ENCODE measurements at places on chromosomes 12 and 14.

DNA sequence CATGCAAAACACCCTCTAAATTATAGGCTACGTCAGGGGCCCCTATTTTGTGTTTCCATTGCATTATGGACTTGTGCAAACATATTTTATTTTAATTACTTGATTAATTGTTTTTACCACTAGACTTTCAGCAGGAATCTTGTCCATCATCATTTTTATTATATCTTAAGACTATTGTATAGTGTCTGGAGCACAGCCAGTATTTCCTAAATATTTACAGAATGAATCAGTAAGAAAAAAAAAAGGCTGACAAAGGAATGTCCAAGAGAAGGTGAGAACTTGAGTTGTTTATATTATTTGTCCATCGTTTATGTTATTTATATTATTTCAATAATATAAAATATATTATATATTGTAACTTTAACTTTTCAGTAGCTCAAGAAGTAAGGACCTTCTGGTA lies 664.7 kb downstream of the SLC6A15 start:
- no peak for DNase-seq
- H3K27ac ChIP-seq: no peak overlapping the region
- H3K27me3 ChIP-seq: no peaks in the 10 kb centered on the region
- H3K4me1 ChIP-seq: no peaks in the 10 kb centered on the region
- H3K36me3 ChIP-seq: no peaks in the 10 kb centered on the region

GRCh38 chr14:49858383-49858782 lies 5.8 kb upstream of the NEMF start:
- no peak overlapping the region for H3K27ac ChIP-seq
- H3K27me3 ChIP-seq: no peaks in the 10 kb centered on the region
- H3K36me3 ChIP-seq: no peaks in the 10 kb centered on the region
- H3K4me3 ChIP-seq: no peak overlapping the region
- H3K4me1 ChIP-seq: peaks cover 4% of the 10 kb centered on the region

DNA sequence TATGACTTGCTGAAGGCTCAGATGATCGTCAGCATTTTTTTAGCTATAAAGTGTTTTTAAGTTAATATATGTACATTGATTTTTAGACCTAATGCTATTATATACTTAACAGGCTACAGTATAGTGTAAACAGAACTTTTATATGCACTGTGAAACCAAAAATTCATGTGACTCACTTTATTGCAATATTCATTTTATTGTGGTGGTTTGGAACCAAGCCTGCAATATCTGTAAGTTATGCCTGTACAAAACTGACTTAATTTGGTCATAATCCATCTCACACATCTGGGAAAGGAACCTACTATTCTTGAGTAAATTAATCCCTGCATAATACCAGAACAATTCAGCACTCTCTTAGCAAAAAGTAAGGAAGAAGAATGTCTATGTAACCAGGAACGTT lies 390.7 kb downstream of the SYT1 start:
- H3K27ac ChIP-seq: no peak overlapping the region
- DNase-seq: no peak
- no peaks in the 10 kb centered on the region for H3K36me3 ChIP-seq
- H3K4me3 ChIP-seq: no peak overlapping the region
- H3K27me3 ChIP-seq: no peaks in the 10 kb centered on the region

DNA sequence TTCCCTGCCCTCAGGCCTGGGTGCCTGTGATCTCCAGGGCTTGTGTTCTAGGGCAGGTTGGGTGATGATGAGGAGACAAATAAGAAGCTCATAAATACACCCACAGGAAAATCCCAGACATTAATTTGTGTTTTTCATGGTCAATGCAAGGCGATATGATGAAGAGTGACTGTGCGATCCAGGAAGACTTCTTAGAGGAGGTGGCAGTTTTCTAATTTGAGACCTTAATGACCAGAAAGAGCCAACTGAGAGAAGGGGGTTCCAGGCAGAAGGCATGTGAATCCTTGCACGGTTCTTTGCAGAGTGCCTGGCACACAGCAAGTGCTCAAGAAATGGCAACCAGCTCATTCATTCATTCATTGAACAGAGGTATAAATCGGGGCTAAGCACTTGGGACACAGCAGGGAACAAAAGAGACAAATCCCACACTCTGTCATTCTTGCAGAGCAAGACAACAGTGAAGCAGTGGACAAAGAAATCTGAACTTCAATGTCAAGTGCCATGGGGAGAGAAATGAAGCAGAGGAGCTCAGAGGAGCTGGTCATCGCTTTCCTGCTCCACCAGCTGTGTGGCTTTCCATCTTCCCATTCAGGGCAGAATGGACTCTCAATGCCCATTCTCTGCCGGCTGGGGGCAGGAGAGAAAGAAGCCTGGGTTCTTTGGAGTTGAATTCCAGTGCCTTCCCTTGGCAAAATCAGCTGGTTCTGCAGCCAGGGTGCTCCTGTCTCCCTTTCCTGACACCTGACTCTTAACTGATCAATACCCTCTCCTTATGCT lies 128.3 kb downstream of the AACS start:
- no peak overlapping the region for H3K27ac ChIP-seq
- H3K4me1 ChIP-seq: no peaks in the 10 kb centered on the region
- no peaks in the 10 kb centered on the region for H3K36me3 ChIP-seq
- H3K4me3 ChIP-seq: no peak overlapping the region
- no peak for DNase-seq

DNA sequence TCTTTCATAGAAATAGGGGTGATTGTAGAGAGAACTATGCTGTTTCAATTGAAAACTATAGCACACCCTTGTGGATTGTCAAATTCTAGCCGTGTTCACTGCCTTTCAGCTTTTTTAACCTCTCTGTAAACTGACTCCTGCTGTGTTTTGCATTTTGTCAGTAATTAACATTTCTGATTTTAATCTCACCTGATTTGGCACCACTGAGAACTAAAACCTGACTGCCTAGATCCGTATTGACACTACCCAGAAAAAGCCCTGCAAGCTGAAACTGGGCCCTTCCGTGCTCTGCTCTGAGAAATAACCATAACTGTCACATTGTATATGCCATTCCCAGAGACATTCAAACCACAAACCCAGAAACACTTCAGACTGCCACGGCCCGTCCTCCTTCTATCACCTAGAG lies 26.6 kb upstream of the ETV6 start:
- no peaks in the 10 kb centered on the region for H3K4me1 ChIP-seq
- no peaks in the 10 kb centered on the region for H3K27me3 ChIP-seq
- no peak for DNase-seq
- no peaks in the 10 kb centered on the region for H3K36me3 ChIP-seq
- H3K4me3 ChIP-seq: no peak overlapping the region

GRCh38 chr14:23617539-23617938 lies 18.6 kb upstream of the DHRS2 start:
- no peaks in the 10 kb centered on the region for H3K36me3 ChIP-seq
- no peaks in the 10 kb centered on the region for H3K4me1 ChIP-seq
- no peak overlapping the region for H3K4me3 ChIP-seq
- H3K27ac ChIP-seq: no peak overlapping the region

DNA sequence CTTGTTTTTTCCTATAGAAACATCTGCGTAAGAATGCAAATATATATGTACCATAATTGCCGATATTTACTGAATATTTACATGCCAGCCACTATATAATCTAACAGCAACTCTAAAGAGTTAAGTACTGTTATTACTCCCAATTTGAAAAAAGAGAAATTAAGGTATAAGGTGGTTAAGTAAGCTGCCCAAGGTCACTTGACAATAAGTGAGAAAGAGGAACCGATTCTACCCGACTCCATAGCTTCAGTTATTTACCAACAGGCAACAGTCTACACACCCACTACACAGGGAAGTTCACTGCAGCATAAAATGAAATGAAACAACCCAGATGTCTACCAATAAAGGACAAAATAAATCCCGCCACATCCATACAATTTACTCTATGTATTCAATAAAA lies 1.1 kb downstream of the MIS18BP1 start:
- peak overlapping the region; percentile 78 for H3K4me3 ChIP-seq
- no peaks in the 10 kb centered on the region for H3K27me3 ChIP-seq
- no peaks in the 10 kb centered on the region for H3K36me3 ChIP-seq

- H3K27me3 ChIP-seq: no peaks in the 10 kb centered on the region
- peak; percentile 11 for DNase-seq
- no peaks in the 10 kb centered on the region for H3K36me3 ChIP-seq
These were observed 192.4 kb upstream of the SLC16A7 start for GRCh38 chr12:59403259-59403932.

- no peak for DNase-seq
- H3K36me3 ChIP-seq: no peaks in the 10 kb centered on the region
- H3K27ac ChIP-seq: no peak overlapping the region
- H3K4me3 ChIP-seq: no peak overlapping the region
- H3K4me1 ChIP-seq: peaks cover 17% of the 10 kb centered on the region
These were observed 84.4 kb downstream of the SLC25A47 start for GRCh38 chr14:100407376-100408102.

GRCh38 chr12:122336015-122336946 lies 70.0 kb upstream of the VPS33A start:
- H3K27ac ChIP-seq: no peak overlapping the region
- H3K4me1 ChIP-seq: no peaks in the 10 kb centered on the region
- H3K27me3 ChIP-seq: no peaks in the 10 kb centered on the region
- H3K36me3 ChIP-seq: peaks cover 28% of the 10 kb centered on the region

GRCh38 chr12:110543252-110543959 lies 39.7 kb downstream of the PPTC7 start:
- DNase-seq: no peak
- H3K36me3 ChIP-seq: peaks cover 22% of the 10 kb centered on the region
- no peaks in the 10 kb centered on the region for H3K27me3 ChIP-seq

GRCh38 chr12:96099986-96100385 lies 64.6 kb upstream of the LTA4H start:
- H3K4me3 ChIP-seq: no peak overlapping the region
- no peaks in the 10 kb centered on the region for H3K27me3 ChIP-seq
- no peaks in the 10 kb centered on the region for H3K36me3 ChIP-seq
- H3K4me1 ChIP-seq: no peaks in the 10 kb centered on the region
